Lower leg skin (tissue), 4 donors: ENCODE measurements at places on chromosomes 6 and 20. TPM values are rescaled to one million over a fixed set of nuclear protein-coding genes. Genes with fewer than 3 reads are reported as not detected.

NKX2-4 gene
- not detected for total RNA-seq

DACT2 gene
- total RNA-seq: 19.0 TPM

LBP gene
- 0.55 TPM for total RNA-seq

GRIK2 gene
- 2.0 TPM for total RNA-seq

GRM1 gene
- total RNA-seq: 0.10 TPM

BTBD9 gene
- total RNA-seq: 14.4 TPM

STX11 gene
- 34.3 TPM for total RNA-seq

LAMA5 gene
- total RNA-seq: 206 TPM

BMP5 gene
- not detected for total RNA-seq

COX4I2 gene
- 3.4 TPM for total RNA-seq

MACROD2 gene
- 10.0 TPM for total RNA-seq
